ENCODE measurements at places on chromosomes 5 and 9.

DNA sequence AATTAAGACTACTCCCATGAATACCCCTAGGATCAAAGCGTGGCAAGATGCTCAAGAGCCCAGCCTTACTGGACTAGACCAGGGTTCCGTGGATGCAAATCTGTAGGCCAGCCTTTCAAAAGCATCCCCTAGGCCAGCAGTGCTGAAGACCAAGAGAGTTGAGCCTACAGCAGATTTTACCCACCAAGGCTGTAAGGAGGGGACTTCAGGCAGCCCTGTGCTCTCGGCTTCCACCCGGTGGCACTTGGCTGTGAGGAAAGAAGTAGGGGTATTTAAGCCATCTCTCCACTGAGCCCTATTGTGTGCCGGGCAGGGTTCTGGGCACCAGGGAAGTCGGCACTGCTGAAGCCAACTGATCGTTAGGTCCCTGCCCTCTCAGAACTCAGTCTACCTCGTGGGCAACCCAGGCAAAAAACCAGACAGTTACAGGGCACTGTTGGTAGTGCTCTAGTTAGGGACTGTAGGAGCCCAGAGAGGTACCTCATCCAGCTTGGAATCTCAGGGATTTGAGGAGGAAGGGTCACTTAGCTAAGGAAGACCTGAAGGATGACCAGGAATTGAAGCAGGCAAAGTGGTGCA lies 25.5 kb downstream of the TCF7 start:
- no peak for DNase-seq

GRCh38 chr5:77590347-77590746 lies 48.2 kb downstream of the OTP start:
- peak; percentile 6 for DNase-seq

GRCh38 chr9:38352530-38353328 lies 39.8 kb upstream of the ALDH1B1 start:
- no peak for DNase-seq

GRCh38 chr9:87746186-87746585 lies 20.3 kb downstream of the CTSL start:
- DNase-seq = no peak

DNA sequence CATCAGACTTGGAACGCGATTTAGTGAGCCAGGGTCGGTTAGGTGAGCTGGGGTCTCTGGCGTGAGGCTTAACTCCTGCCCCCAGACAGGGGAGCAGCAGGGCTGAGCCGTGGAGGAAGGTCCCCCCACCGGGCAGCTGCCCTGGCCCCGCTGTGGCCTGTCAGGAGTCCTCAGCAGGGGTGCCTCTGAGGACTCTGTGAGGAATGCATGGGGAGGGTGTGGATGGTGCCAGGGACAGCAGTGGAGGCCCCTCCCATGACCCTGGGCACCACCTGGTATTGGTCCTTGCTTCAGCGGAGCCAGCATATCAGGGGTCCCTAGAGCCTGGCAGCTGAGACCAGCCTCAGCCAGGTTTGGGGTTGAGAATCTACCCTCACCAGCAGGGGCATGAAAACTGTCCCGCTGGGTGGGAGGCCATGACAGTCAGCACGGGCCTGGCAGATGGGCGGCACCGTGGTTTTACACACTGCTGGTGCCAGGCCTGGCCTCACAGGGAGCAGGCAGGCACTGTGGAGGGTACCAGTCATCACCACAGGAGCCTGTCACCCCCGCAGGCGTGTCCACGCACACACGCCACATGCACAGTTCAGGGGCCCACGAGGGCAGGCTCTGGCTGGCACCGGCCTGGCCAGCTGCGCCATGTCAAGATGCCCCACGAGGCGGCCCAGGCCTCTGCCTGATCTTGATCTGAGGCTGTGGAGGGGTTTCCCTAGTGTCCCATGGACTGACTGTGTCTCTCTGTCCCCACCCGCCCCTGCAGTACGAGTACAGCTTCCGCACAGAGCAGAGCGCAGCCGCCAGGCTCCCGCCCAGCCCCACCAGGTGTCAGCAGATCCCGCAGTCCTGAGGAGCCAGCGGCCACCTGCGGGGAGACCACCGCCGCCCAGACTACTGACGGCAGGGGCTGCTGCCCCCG lies 111.1 kb upstream of the LMX1B start:
- DNase-seq = no peak

DNA sequence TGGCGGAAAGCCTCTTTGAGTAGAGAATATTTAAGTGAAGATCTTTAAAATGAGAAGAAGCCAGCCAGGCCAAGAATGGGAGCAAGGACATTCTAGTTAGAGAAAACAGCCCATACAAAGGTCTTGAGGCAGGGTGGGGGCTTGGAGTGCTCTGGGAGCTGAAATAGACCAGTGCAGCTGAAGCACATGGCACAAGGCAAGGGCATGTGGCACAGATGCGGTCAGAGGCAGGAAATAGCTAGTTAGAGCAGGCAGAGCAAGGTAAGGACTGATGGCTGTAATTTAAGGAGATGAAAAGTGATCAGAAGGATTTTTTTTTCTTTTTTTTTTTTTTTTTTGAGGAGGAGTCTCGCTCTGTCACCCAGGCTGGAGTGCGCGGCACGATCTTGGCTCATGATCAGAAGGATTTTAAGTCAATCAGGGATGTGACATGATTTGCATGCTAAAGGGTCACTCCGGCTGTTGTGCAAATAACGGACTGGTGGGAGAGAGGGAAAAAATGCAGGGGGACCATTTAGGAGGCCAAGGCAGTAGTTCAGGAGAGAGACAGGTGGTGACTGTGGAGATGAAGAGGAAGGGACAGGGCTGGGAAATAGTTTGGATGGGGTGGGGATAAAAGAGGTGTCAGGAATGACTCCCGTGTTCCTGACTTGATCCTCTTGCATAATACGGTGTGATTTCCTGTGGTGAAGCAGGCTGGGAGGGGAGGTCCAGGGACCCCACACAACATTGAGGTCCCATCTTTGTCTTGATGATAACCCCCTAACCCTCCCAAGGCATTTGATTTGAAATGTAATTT lies 207.6 kb downstream of the HSPA4 start:
- DNase-seq = no peak

DNA sequence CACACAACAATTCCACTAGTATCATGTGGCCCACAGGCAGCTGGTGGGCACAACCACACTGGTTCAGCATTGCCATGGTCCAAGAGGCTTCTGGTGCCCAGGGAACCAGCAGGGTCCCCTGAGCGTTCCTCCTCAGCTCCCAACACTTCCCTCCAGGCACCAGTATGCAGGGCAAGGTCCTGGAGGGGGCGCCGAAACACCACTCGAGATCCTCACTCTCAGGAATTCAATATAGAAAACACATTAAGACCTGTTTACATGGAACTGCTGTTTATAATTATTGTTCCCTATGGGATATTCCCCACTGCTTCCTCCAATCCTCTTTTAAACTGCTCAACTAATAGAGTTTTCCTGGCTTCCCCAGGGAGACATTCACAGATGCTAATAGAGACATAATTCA lies 91.9 kb upstream of the GABRP start:
- no peak for DNase-seq

GRCh38 chr5:135671052-135671705 lies 92.4 kb upstream of the CXCL14 start:
- no peak for DNase-seq

GRCh38 chr9:87148331-87149104 lies 201.2 kb upstream of the GAS1 start:
- no peak for DNase-seq

- no peak for DNase-seq
Observed at GRCh38 chr9:34240006-34240405, 61.2 kb downstream of the UBAP1 start.

DNA sequence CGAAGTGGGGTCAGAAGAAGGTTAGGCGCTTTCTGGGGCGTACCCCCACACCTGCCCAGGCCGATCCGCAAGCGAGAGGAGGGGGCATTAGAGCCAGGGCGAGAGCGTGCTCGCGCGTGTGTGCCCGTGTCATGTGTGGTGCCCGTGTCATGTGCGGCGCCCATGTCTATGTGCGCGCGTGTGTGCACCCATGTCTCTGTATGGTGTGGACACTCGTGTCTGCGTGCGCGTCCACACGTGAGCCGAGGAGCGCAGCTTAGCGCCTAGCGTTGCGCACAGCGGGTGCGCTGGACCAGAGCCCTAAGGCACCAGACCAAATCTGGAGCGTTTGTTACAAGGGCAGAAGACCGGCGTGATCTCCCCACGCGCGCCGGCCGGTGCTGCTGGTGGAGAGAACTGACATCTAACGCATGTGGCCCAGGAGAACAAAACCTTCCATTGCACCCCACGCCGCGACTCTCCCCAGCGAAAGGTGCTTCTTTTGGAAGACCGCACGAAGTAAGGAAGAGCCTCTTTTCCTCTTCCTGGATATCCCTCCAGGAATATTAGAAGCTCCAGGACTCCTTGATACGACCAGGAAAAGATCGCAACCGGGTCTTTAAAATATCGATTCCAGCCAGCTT lies 644 bp downstream of the NIM1K start:
- DNase-seq = peak; percentile 16

DNA sequence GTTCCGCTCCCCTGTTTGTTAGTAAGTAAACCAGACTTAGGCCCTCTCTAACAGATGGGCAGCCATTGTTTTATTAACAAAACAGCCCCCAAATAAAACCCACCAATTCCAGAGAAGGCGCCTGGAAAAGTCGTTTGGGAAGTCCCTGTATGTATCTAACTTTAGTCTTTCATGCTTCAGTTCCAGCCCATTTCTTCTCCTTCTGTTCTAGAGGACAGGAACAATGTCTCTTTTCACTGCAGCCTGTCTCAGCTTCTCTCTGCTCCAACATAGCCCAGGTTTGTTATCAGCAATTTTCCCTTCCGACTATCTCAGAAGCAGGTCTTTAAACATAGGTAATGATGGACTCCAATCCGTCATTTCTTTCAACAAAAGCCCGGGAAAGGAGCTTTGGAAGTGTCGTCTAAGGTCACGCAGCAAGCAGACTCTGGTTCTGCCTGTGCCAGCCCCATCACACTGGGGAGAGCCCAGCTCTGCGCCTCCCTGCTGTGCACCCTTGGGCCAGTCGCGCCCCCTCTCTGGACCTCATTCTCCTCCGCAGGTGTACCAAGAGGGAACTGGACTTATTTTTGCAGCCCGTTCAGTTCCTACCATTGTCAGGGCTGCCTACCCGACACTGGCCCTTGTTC lies 9.6 kb upstream of the AKNA start:
- DNase-seq = no peak

DNA sequence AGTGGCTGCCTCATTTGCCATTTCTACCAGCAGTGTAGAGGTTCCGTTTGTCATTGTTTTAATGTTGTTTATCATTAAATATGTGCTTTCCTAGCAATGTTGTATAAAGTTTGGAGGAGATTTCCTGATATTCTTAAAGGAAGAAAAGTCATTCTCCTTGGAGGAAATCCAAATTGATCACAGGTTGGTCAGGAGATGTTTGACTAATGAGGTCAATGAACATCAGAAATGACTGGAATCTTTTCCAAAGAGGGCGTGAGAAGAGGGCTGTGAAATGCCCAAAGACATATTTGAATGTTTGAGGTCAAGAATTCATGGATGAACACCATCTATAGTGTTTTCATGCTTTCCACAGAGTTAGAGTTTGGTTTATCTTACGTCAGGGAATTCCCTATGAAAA lies 471.3 kb downstream of the MAT2B start:
- no peak for DNase-seq

GRCh38 chr5:79736528-79737514 lies 47.2 kb downstream of the CMYA5 start:
- DNase-seq = no peak

GRCh38 chr5:160479926-160480325 lies 58.3 kb downstream of the PTTG1 start:
- no peak for DNase-seq

- DNase-seq = no peak
Observed at GRCh38 chr5:75584641-75585040, 26.6 kb upstream of the ANKDD1B start.

- no peak for DNase-seq
Observed at GRCh38 chr9:111036429-111036789, 1.9 kb downstream of the LPAR1 start.

DNA sequence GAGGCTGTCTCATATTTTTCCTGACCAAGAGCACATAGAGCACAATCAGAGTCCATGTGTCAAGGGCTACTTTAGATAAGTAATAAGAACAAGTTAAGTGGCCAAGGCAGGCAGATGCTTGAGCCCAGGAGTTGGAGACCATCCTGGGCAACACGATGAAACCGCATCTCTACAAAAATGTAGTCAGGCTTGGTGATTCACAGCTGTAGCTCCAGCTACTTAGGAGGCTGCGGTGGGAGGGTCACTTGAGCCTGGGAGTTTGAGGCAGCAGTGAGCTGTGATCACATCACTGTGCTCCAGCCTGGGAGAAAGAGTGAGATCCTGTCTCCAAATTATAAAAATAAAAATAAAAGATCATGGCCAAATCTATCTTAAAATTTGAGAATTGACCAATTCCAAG lies 767.9 kb upstream of the CTNND2 start:
- no peak for DNase-seq

DNA sequence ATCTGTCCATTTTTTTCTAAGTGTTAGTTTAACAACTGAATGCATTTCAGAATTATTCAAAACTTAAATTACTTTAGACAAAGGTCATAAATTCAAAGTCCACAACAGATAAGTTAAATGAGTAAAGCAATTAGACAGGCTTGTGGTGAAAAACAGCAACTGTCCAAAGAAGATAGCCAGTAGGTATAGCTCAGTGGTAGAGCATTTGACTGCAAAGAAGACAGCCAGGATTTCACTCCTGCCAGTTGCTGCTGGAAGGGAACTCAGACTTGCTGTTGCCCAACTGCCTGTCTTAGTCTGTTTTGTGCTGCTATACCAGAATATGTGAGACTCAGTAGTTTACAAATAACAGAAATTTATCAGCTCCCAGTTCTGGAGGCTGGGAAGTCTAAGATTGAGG lies 10.0 kb downstream of the FANCC start:
- DNase-seq = no peak

DNA sequence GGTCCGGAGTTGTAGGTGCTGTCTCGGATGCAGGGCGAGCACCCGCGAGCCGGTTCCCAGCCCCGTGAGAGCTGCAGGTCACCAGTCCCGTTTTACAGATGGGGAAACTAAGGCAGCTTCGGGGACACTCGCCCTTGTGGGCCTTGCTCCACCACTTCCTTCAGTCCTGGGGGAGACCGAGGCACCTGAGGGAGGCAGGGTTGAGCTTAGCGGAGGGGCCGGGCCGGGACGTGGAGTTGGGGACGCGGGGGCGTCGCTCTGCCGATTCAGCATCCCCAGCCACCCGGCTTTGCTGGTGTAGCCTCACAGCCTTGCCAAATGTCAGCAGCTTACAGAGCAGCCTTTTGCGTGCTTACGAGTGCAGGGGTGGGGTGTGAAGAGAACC lies 530 bp downstream of the BBLN start:
- peak; percentile 51 for DNase-seq

GRCh38 chr5:19536387-19536786 lies 451.6 kb downstream of the CDH18 start:
- no peak for DNase-seq

DNA sequence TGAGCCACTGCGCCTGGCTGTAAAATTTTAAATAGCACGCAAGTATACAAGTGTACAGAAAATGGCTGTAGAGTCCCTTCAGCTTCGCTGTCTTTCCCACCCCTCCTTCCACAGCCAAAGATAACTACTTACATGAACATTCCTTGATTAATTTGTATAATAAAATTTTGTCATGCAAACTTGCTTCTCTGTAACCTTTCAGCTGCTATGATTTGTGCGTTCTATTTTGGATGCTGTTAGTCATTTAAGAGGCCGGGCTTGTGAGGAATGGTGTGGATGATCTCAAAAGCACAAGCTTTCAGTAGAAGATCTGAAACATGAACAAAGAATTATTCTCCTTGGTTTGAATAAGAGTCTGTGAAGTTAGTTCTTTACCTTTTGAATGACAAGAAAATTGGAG lies 115.0 kb upstream of the TLE1 start:
- DNase-seq = no peak

Data from germinal center (tissue), 1 donor.